ENCODE measurements at places on chromosomes 13 and 19.
A peak's percentile ranks its signal among the peaks of the same experiment; 100 is the strongest.

DNA sequence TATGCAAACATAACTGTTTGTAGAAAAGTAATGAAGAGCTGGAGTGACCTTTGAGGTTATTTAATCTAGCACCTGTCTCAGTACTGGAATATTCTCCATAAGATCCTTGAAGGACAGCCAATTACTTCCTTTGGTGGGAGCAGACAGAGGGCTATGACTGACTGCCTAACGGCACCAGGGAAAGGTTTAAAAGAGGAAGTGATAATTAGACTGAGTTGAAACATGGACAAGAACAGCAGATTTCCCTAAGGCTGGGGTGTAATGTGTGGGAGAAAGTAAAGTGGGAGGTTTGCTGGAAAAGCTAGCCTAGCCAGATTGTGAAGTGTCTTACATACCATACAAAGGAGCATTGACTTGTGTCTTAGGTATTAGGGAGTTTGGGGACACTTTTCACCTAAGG lies 191.3 kb upstream of the PCDH9 start:
- no peak for DNase-seq

DNA sequence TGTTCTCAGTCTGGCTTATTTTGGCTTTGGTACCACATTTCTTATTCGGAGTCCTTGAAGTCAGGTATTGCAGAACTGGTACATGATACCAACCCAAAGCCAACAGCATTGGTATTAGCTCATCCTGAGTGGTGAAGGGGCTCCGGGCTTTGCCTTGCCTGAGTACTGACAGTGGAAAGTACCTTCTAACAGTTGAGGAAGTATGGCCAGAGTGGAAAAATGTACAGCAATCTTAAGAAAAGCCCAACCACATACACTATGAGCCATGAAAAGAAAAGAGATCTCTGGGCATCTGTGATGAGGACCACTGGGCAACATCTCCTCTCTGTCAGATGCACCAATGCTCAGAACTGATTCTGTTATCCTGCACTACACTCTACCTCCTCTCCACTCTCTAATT lies 8.3 kb downstream of the LCP1 start:
- DNase-seq = no peak

- peak; percentile 96 for DNase-seq
Observed at GRCh38 chr19:18279516-18280246, 1.7 kb downstream of the JUND start.

DNA sequence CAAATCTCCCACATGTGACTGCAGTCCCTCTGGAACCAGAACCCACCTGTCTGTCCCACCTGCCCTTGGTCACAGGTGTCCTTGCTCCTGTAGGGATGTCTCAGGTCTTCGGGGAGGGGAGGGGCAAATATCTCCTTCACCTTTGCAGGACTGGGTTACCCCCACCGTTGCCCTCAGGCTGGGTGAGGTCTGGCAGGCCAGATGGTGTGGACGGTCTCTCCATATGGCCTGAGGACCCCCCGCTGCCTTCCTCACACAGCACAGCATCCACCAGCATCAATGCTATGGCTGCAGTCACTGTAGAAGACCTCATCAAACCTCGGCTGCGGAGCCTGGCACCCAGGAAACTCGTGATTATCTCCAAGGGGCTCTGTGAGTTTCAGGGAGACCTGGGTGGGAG lies 10.0 kb downstream of the SLC5A5 start:
- DNase-seq = no peak

- DNase-seq = peak; percentile 59
Observed at GRCh38 chr19:1567116-1567847, 843 bp downstream of the MEX3D start.

- DNase-seq = no peak
Observed at GRCh38 chr13:20494656-20495055, 31.0 kb downstream of the CRYL1 start.

DNA sequence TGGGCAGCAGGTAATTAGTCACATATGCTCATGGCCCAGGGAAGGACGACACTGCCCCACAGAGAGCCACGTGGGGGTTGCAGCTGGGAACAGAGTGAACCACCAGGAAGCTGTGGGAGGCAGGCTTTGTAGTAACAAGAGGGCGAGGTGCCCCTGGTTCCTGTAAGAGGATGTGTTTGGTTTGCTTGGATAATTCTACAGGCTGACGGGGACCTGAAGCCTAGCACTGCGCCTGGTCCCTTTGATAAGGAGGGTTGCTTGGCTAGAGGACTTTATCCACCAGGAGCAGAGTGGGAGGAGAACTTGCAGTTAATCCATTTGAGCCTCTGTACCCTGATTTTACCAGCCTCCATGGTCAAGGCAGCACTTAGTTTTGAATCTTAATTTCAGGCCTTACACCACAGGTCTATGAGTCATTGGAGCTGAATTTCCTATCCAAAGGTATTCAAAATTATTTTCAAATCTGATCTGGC lies 67.4 kb upstream of the CLDN10 start:
- no peak for DNase-seq
